T1000 (cell line): ENCODE measurements at places on chromosomes 2 and 18.

GRCh38 chr18:11502368-11502767, 107.0 kb upstream of the SLC35G4 start:
- DNase-seq: no peak

DNA sequence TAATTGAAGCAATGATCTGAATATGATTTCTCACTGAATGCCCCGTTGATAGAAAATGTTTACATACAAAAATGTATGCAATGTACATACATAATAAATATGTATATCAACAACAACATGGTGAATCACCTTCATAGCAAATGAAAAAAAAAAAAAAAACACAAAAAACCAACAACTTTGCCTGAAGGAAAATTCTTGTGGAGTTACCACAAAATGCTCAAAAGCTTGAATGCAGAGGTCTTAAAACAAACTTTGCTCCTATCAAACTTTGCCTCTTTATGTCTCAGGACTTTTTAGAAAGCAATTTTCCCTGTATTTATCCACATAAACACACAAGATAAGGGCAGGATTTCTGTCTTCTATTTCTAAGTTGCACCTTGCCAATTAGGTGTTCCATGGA, 92.9 kb upstream of the SIX2 start:
- DNase-seq: no peak

DNA sequence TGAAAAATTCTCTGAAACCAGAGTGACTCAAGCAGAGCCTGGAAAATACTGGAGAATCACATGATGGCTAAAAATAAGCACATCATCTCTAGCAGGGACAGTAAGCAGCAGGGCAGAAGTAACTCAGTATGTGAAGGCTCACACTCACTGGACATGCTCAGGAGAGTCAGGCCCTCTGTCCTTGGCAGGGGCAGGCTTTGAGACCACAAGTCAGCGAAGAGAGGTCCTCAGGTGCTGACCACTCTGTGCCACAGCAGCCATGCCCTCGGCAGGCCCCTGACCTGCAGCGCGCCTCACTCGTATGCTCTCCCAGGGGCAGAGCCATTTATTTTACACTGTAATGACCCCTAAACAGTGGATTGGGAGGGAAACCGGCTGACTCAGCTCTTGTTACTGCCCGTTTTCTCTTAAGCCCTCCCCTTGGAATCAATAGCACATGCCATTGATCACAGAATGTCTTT, 76.8 kb downstream of the MAPRE2 start:
- DNase-seq: no peak

GRCh38 chr18:63586431-63586830, 712 bp upstream of the SERPINB13 start:
- no peak for DNase-seq

- DNase-seq: no peak
Observed at GRCh38 chr2:13819896-13820295, 812.6 kb upstream of the LRATD1 start.

DNA sequence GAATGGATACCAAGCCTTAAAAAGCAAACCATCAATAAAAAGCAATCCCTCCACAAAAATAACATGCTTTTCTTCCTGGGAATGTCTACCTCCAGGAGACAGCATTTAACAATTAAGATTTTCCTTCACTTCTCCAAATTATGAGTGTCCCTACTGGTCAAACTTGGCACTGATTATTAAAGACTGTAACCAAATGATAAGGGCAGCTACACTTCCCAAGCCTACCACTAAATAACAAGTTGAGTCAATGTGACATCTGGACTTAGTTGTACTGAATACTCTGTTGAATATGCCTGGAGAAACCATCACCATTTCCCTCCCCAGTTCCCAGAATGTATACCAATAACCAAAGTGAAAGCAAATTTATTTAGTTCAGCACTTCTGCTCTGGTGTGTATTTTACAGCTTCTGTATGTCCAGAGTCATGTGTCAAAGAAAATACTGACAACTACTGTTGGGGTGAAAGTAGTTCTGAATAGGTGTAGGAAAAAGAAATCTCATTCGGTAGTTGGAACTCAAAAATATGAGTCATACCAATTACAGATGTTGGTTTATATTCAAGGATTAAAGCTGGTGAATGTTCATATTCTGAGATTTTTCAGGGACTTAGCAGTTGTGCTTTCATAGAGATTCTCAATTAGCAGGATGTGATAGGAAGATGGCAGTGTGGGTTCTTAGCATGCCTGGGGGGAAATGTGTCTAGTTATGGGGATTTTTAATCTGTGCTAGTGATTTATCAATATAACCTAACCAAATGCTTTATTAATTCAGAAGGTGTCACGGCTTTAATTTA, 1291.6 kb upstream of the GYPC start:
- no peak for DNase-seq

DNA sequence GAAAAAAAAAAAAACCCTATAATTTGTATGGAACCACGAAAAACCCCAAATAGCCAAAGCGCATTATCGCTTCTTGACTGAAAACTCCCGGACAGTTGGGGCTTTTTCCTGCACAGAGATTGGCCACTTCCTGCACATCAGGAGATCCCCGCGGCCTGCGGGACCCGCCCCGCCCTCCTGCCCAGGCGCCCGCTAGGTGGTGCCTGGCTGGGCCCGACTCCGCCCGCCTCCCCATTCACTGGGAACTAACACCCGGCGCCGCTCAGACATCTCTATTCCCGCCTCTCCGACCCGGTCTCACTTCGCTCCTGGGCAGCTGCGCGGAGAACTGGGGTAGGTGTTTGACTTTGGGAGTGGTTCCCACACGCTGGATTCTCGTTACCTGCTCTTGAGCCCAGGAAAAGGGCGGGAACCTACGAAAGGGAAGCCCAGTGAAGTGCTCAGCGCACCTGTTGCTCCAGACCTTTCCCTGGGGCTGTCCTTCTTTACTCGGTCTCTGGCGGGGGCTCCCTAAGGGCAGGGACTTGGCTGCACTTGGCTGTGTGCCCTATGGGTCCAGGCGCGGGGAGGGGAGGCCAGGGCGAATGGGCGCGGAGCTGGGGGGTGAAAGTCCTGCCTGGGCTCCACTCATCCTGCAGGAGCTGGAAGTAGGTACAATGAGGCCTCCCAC, at the start of gene HMSD:
TSS of gene HMSD (plus strand) at position 234 of the 670 bp plus-strand sequence. CDS start 4,155 bp downstream, outside the sequence.
- DNase-seq: no peak

DNA sequence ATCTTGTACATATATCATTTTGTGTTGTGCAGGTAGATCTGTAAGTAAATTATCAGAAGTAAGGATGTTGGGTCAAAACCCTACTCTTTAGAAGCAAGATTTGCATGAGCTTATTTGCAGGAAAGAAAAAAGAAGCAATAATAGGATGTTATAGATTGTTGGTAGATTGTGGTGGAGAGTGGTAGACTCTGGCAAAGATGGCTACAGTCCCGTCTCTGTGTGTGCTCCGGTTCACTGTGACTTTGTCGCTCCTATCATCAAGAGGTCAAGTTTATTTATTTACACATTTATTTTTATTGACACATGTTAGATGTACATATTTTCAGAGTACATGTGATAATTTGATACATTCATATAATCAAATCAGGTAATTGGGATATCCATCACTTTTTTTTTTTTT, 81.0 kb upstream of the NDUFV2 start:
- DNase-seq: no peak

GRCh38 chr2:187939180-187939579, 352.5 kb upstream of the GULP1 start:
- DNase-seq: no peak

GRCh38 chr2:217804338-217804737, 198.5 kb downstream of the TNS1 start:
- no peak for DNase-seq

- DNase-seq: no peak
Observed at GRCh38 chr2:218805627-218806026, 23.7 kb downstream of the CYP27A1 start.

- DNase-seq: no peak
Observed at GRCh38 chr18:12703096-12703567, 290 bp downstream of the PSMG2 start.

GRCh38 chr2:230749111-230749510, 36.5 kb downstream of the CAB39 start:
- DNase-seq: no peak

GRCh38 chr18:63099848-63100629, 219.5 kb downstream of the BCL2 start:
- DNase-seq: no peak

GRCh38 chr2:238069021-238069709, 8.4 kb downstream of the SCLY start:
- DNase-seq: no peak

- no peak for DNase-seq
Observed at GRCh38 chr2:24276349-24276899, 83.9 kb downstream of the ITSN2 start.

GRCh38 chr2:166179201-166179600, 51.4 kb upstream of the SCN1A start:
- DNase-seq: no peak

DNA sequence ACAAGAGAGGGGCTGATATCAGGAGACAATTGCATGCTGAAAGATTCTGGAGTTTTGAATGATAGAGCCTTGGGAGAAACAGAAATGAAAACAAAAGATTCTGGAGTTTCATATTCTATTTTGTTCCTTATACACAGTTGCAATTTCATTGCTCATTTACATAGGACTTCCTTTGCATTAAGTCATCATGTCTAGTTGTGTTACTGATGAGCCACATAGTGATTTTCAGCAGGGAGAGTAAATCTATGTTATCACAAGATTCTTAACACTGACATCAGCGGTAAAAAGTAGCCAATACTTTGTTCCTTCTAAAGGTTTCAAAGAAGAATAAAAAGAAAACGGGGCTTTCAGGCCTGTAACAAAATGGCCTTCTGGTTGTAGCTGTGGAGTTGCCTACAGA, 7.1 kb downstream of the ADAM17 start:
- no peak for DNase-seq

- DNase-seq: no peak
Observed at GRCh38 chr2:10370390-10370789, 67.7 kb downstream of the HPCAL1 start.

DNA sequence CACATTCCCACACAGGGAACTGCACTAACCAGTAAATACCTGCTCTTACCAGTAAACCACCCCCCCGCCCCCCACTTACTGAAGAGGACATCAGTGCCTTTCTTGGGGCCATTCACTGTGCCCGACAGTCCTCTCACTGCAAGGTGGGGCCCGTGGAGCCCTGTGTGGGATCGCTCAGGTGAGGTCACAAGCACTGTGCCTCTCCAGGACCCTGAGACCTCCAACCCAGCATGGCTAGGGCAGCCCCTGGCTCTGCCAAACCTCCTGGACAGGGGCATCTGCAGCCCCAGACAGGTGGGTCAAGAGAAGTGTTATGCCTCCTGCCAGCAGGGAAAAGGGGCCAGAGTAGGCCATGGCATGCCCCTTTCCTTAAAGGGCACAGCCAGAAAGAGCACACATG, 6.7 kb upstream of the NEURL3 start:
- no peak for DNase-seq

- DNase-seq: no peak
Observed at GRCh38 chr2:113183264-113183663, 9.5 kb downstream of the PSD4 start.

GRCh38 chr2:241859436-241860183, 916 bp upstream of the PDCD1 start:
- no peak for DNase-seq

GRCh38 chr2:211035548-211036185, 479.3 kb downstream of the CPS1 start:
- no peak for DNase-seq

- no peak for DNase-seq
Observed at GRCh38 chr2:46780801-46781445, 134.7 kb downstream of the MCFD2 start.

DNA sequence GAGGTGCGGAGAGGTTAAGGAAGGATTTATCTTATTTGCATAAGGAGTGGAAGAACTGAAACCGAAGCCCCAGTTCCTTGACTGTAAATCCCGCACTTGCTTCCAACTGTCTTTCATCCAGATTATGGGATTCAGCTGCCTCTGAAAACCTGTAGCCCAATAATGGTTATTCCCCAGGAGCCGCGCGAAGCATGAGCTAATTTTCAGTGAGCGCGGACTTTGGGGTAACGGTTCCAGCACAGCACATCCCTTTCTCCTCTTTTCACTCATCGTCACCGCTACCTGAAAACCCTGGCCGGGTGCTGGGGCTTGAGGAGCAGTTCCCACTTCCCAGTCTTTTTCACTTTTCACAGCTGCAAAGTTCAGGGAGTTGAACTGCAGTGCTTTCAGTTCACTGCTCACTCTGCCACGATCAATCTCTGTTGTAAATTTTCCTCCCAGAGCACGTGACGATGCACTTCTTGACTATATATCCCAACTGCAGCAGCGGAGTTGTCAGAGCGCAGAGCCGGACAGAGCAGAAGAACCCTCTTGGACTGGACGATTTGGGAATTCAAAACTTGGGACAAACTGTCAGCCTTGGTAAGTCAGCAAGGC, at the start of gene KCNE4:
TSS of gene KCNE4 (plus strand) at position 498 of the 597 bp plus-strand sequence. CDS start 641 bp downstream, outside the sequence.
- DNase-seq: no peak

- no peak for DNase-seq
Observed at GRCh38 chr2:6027066-6027465, 334.9 kb downstream of the SOX11 start.

GRCh38 chr2:44098050-44098449, 70.6 kb upstream of the PPM1B start:
- no peak for DNase-seq

- no peak for DNase-seq
Observed at GRCh38 chr2:65458999-65459398, 26.6 kb upstream of the SPRED2 start.

- DNase-seq: no peak
Observed at GRCh38 chr18:40464032-40464431, 1491.0 kb upstream of the PIK3C3 start.

DNA sequence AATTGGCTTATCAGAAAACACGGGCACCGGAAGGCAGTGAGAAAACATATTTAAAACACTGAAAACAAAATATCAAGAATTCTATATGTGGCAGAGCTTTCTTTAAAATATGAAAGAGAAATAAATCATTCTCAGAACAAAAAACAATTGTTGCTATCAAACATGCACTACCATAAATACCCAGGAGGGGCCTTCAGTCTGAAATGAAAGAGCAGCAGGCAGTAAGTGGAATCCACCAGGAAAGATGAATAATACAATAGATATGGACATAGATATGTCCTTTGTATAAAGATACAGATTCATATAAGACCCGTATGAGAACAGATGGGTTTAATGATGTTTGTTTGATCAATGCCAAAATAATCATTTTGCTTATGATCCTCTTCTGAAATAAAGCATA, 142.0 kb downstream of the TMEM18 start:
- DNase-seq: no peak

- no peak for DNase-seq
Observed at GRCh38 chr2:171410101-171410500, 23.7 kb downstream of the METTL8 start.

- DNase-seq: no peak
Observed at GRCh38 chr18:524466-524865, 24.0 kb upstream of the COLEC12 start.

DNA sequence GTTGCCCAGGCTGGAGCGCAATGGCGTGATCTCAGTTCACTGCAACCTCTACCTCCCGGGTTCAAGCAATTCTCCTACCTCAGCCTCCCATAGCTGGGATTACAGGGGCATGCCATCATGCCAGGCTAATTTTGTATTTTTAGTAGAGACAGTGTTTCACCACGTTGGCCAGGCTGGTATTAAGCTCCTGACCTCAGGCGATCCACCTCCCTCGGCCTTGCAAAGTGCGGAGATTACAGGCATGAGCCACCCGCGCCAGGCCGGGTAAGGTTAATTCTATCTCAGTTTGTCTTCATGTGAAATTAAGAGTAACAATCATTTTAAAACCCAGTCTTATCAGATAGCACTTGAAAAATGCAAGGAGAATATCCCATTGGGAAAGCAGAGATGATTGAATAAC, 1681.7 kb upstream of the DDX18 start:
- no peak for DNase-seq
